ENCODE measurements at places on chromosomes 1 and 21.

- DNase-seq, result no peak
Observed at GRCh38 chr1:162722036-162722435, 68.5 kb upstream of the HSD17B7 start.

DNA sequence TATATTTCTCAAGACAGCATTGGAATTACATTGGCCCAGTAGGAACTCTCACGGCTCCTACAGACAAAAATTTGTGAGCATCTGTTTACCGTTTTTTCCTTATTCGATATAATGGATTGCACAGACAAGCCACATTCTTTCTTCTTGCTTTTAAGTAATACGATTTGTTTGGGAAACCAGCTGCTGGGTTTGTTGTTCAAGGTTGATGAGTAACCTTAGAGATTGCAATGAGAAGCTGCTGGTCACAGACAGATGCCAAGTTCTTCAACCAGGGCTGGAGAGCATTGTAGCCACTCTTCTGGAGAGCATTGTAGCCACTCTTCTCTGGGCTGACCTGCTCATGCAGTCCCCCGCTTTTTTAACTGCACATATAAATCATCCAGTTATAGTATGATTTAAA is 1.4 kb upstream of the MIA3 start:
- no peak for DNase-seq

- DNase-seq, result no peak
Observed at GRCh38 chr1:241608379-241609033, 31.7 kb downstream of the CHML start.

DNA sequence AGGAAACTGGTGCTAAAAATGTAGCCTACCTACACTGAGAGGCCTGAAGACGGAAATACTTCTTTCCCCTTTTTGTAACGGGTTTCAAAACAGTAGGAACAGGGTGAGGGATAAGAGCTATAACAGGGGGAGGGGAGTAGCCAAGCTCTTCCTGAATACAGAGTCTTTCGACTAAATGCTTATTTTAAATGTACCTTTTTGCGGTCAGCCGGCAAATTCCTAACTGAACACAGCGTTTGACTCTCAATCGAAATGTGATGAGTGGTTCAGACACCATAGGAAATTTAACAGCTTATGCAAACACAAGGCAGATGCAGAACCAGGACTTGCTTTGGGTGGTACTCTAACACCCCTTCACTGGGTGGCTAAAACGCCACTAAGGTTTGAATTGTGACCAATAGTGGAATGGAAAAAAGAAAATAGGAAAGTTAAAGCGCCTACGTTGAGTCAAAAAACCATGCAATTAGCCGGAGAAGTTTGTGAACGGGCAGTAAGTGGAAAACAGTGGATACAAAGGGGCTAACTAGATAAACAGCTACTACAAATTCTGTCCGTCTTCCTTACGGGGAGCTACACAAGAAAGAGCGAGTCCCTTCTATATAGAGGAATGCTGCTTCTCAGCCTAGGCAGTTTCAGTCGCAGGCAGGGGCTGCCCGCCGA is 1.7 kb downstream of the EGLN1 start:
- no peak for DNase-seq

DNA sequence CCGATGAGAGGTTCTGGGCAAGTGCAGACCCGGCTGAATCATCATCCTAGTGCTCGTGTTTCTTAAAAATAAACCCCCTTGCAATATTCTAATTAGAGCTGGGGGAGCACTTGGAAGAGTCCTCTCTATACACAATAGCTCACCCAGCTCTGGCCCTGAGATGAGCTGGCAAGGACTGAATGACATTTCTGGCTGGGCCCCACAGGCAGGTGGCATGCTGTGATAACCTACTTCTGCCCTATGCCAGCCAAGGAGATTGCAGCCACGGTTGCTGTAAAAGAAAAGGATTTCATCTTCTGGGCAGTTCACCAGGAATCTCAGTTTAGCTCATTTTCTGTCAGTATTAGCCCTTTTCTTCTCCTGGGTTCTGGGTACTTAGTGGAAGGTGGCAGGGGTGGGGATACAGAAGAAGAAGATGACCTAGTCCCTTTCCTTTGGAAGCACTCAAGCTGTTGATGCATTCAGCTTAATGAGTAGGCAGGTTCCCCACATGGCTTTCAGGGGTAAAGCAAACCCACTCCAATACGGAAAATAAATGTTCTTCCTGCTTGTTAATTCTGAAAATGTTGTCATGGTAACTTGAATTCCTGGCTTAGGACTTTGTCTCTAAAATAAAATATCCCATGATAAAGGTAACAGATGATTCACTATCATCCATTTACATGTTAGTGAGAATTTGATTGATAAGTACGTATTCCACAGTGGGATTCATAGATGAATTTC is 32.2 kb downstream of the VASH2 start:
- DNase-seq, result no peak

DNA sequence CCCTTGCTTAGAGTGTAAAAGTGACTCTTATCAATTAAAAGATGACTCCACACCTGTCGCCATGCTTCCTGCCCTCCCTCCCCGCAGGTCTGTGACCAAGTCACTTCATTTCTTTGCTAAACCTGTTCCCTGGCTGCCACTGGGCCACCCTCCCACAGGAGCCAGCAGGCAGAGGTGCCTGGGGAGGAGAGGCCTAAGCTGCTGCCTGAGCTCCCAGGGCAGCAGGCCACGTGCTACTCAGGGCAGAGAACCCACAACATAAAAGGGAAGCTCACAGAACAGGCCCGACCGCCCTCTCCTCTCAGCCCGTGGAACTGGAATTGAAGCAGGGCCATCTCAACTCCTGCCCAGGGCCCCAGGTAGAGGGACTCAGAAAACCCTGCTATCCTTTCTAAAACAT is 4.9 kb downstream of the C1orf198 start:
- DNase-seq, result no peak

Measured in stimulated activated CD4-positive, alpha-beta T cell treated with anti-CD3 and anti-CD28 coated beads, TNF-alpha, amount 100 ng/mL, for 1 hour (primary cell).